ENCODE measurements at places on chromosomes 16 and 17. TPM values are rescaled to one million over a fixed set of nuclear protein-coding genes. Genes with fewer than 3 reads are reported as not detected.

DNA sequence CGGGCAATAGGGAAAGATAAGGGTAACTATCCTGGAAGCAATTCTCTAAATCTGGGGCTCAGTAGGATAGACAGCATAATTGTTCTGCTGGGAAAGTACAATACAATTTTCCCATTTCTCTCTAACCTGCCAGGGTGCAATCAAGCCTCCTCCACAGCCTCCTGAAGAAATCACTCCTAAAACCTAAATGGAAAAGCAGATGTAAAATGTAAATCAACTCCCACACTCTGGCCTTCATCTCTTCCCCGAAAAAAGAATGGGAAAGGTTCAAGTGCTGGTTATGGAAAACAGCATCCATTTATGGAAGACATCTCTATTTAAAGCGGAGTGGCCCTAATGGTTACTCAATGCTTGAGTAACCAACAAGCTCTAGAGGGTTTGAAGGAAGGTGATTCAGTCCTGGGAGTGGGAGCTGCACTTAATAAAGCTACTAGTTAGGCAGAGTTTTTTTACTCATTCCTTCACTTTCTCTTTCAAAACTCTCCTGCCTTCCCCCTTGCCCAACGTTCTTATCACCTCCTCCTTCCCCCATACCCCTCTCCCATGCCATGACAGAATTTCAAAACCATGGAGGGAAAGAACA is 5.1 kb downstream of the MMD start:
- DNase-seq, result no peak

DNA sequence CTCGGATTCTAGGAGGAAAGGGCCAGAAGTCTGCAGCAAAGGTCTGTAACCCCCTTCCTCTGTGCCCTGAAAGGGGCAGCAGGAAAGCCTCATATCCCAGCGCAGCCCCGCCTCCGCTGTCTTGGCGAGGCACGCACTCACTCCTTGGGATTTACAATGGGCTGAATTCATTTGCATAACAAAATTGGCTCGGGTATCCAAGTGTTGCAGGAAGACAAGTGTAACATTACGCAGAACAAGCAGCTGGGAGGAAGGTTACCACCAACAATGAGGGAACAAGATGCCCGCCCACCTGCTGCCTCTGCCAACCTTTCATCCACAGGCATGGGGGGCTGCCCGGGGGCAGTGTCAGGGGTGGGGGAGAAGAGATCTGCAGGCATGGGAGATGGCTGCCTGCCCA is 130.4 kb downstream of the MRM1 start:
- DNase-seq, result no peak

PRSS22 gene
- 10.1 TPM for polyA plus RNA-seq

GRCh38 chr16:53126390-53126789 is 71.6 kb downstream of the CHD9 start:
- no peak for DNase-seq

GRCh38 chr17:81196505-81197408 is 26.0 kb downstream of the CEP131 start:
- no peak for DNase-seq

DNA sequence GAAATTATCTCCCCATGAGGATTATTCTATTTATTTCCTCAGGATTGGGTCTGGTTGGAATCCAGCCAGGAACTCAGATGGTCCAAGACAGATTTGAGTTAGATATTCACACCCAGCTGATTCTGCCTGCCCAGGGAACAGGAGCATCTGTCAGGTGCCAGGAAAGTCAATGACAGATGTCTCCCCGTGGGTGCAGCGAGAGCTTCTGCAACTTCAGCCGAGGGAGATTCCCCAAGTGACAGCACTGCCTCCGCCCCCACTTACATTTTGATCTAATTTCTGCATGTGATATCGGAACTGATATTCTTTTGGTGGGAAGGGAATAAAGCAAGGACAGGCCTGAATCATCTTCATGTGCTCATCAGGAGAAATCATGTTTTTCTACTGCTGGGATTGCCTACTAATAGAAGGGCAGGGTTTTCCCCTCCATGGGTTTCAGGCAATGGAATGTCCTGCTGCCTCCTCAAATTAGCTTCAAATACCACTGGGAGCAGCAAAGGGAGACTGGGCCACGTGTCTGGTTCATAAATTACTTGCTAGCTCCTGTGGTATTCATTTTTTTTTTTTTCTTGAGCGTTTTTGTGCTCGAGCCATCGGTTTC is 15.7 kb upstream of the DHX8 start:
- DNase-seq, result no peak

- DNase-seq, result no peak
Measured at GRCh38 chr17:43759836-43760235, 1.2 kb upstream of the SOST start.

DNA sequence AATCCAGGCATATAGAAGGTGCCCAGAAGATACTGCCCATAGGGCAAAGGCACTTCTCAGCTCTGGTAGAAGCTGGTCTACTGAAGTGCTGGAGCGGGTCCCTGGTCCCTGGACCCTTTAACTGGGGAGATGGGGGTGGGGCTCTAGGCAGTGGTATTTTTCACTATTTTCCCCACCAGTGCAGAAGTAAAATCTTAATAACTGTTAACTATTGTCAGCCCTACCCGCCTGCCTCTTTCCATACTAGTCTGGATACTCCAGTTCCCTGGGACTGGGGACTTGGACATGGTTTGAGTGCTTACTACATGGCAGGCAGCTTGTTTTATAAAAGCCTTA is 24.6 kb downstream of the IGF2BP1 start:
- DNase-seq, result no peak

ADAM11 gene
- 2.9 TPM for polyA plus RNA-seq

- DNase-seq, result no peak
Measured at GRCh38 chr17:82815790-82816305, 24.0 kb downstream of the ZNF750 start.

DNA sequence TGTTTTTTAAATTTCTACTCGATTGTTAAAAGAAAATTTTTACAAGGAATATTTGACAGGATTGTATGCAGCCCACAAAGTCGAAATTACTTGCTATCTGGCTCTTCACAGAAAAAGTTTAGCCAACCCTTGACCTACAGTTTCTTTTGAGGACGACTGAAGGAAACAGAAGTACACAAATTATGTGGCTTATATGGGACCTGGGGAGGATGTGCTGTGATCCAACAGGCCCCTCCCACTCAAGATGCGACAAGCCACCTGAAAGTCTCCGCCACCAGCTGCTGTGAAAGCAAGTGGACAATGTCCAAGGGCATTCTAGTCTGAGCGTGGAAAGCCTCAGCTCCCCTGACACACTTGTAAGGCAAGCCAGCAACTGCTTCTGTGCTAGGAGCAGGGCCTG is 42.4 kb upstream of the SLC25A19 start:
- DNase-seq, result no peak

DNASE1L2 gene
- 1.2 TPM for polyA plus RNA-seq

GRCh38 chr16:35570946-35571345 is 2111.5 kb downstream of the TP53TG3F start:
- no peak for DNase-seq

DLX3 gene
- 1.7 TPM for polyA plus RNA-seq

GAS2L2 gene
- 0.90 TPM for polyA plus RNA-seq

FASN gene
- polyA plus RNA-seq, result 71.5 TPM

DNA sequence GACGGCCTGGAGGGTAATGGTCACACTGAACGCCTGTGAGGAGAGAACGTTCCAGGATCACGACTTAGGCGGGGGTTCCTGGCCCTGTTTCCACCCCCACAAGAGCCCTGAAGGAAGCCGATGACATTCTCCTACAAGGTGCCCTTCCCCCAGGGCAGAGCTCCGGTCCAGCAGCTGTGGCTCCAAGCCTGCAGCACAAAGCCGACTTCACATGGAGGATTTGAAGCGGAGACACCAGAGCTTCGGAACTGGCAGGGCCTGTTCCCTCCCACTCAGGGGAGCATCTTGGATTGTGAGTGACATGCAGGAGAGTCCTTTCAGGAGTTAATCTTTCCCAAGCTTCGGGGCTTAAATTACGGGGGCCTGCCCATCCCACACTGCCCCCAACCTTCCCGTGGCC is 5.0 kb downstream of the FADS6 start:
- no peak for DNase-seq

CRYBA1 gene
- not detected for polyA plus RNA-seq

DNA sequence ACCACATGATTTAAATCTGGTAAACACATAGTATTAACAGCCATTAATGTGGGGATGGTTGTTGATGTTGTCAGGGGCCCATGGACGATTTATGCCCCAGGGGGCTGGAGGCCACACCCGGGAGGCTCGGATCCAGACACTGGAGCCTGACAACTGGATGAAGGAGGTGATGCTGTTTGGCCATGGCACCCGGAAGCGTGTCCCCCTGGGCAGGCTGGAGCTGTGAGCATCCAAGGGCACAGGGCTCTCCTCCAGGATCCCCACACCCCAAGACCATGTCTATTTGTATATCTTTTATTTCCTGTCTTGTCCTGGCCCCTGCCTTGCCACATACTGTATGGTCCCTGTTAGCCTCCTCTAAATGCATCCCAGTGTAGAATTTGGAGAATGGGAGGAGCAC is 4.6 kb downstream of the RSAD1 start:
- no peak for DNase-seq

TOP3A gene
- 47.2 TPM for polyA plus RNA-seq

DNA sequence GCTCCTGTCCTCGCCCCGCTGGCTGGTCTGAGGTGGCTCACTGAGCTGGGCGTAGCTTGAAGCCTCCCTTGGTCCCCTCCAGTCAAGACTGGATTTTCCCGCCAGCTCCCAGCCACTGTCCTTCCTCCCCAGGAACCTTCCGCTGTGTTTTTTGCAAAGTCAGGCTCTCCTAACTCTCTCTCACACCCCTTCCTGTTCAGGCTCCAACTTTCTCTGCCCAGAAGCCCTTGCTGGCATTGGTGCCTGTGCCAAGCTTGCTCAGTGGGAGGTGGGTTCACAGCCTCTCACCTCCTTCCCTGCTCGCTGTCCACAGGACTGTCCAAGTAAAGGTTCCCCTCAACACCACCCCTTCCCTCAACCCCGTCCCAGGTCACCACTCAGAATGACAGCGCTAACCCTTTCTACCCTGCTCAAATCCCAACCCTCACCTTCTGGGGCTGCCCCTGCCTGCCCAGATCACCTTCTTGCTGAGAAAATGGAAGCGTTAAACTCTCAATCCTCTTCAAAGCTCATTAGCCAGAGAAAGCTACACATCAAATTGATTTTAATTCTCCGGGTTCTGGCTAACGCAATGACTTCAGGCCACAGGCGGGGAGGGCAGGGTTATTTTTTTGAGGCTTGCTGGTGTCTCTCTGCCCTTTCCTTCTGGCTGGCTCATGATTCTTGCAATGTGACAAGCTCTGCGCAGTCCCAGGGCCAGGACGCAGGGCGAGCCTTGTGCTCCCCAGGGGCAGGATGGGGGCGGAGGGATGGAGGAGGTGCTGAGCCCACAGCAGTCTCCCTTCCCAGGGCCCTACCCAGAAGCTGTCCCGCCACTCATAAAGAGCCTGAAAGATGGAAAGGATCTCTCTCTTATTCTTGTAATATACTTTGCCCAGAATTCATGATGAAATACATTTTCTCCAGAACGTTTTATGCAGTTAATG is 357.2 kb upstream of the TNRC6C start:
- DNase-seq, result no peak

DNA sequence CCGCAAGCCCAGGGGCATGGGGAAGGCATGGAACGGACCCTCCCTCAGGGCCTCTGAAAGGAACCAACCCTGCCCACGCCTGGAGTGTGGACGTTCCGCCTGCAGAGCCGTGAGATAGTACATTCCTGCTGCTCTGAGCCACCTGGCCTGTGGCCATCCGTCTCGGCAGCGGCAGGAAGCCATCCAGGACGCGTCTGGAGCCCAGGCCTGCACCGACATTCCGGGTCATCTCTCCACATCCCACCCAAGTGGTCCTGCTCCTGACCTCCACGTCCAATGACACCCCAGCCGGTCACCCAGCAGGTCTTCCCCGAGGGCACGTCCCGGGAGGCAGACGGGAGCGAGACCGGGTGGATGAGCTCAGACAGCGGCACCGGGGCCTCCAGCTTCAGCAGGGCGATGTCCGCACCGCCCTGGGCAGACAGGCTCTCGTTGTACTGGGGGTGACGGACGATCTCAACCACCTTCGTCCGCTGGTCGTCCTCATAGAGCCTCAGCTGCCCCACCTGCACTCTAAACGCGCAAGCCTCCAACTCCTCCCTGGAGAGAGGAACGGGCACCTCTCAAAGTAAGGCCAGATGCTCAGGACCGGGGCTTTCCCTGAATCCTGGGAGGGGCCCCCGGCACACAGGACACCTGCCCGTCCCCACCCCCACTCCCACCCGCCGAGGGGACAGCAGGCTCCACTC is 21.3 kb upstream of the UBE2I start:
- DNase-seq, result no peak

HSD17B2 gene
- 0.42 TPM for polyA plus RNA-seq

CDRT15 gene
- 0.73 TPM for polyA plus RNA-seq

GRCh38 chr17:6476810-6477179 is 32.5 kb downstream of the PIMREG start:
- no peak for DNase-seq

DNA sequence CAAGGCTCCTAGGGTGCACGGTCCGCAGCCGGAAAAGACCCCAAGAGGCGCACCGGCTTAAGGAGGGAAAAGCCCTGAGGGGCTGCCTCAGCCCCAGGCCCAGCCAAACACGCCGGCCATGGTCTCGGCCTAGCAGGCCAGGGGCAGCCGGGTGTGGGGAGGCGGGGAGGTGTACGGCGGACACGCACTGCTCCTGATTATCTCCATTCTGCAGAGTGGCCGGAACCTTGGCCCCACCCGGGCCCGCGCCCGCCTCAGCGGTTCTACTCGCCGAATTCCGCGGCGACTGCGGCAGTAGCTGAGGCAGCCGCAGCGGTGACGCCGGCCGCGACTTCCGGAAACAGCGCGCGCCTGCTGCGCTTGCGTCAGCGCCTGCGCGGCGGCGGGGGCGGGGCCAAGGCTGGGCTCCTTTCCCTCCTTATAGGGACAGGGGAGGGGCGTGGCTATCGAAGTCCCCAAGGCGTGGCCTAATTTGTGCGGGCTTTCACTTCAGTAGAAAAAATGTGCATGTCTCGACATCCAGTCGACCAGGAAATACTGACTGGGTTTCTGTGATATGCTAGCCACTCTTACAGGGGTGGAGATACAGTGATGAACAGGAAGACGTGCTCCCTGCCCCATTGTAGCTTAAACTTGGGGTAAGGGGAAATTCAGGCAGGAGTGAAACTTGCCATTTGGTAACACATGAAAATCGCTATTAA is at the start of gene PARN:
PARN (minus strand) TSS at position 342 of the 701 bp plus-strand sequence; CDS start at position 207, 135 bp downstream.
- DNase-seq, result peak; percentile 96

CTRB1 gene
- not detected for polyA plus RNA-seq

GRCh38 chr17:82966415-82966814 is 113.0 kb upstream of the METRNL start:
- DNase-seq, result no peak

- DNase-seq, result no peak
Measured at GRCh38 chr16:3045758-3046640, at the start of gene MMP25. MMP25 (plus strand) TSS chr16:3046561; CDS start chr16:3046918, 357 bp downstream.

GRCh38 chr16:276426-277077 is 808 bp upstream of the RGS11 start:
- peak; percentile 36 for DNase-seq

All from right lung (tissue), 10 donors.